ENCODE measurements at places on chromosomes 7 and 10.

DNA sequence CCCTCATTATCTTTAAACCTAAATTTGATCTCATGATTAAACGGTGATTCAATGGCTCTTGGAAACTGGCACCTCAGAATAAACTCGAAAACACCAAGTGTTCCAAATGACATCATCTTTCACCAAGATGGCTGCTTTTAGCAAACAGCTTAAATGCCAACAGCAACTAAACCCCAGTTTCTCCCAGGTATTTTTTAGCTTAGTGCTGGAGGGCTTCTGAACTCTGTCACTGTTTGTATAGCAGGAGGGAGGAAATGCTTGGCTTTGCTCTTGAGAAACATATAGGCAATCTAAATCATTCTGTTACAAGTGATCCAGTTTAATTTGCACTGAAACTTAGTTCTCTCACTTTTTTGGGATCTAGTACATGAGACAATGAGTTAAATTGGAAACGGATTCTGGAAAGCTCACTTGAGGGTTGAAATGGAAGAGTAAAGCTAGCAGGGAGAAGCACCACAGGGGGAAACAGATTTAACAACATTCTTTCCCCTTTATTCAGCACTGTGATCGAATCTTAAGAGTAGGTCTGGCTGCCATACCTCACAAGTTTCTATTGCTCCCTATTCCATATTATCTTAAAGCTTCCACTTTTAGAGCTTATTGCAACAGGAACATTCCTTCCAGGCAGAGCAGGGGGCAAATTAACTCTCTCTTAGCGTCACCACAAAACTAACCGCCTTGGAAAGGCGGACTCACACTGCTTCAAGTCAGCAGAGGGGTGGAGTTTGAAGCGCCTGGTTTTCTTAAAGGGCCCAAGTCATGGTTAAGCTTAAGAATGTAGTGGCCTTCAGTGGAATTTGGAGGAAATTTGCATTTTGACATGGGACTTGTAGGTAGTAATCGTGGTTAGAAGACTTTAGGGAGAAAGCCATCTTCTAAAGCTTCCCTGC is 1.8 kb upstream of the CCDC6 start:
- peak; percentile 44 for DNase-seq

DNA sequence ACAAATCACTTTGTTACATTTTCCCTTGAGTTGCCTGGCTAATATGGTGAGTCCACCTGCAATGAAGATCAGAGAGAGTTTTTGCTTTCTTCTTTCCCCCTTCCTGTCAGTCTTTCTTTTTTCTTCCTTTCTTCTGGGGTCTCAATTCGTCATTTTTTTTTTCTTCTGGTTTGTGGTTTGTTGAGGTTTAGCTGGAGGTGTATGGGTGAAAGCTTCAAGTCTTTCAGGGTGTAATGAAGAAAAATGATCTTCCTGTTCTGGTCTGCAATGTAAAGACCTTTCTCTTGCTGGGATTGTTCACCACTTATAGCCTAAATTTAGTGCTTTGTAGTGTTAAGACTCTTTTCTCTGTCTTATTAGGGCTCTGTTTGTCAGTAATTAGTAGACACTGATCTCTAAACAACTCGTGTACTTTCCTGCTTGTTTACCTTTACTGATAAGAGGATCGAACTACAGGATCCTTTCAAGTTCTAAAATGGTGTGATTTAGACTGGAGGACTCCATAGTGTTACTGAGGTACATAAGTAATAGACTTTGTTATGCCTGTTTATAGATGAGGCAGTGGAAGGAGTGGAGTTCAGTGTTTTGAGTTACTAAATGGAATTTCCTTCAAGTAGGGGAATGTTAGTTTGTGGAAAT is 129.1 kb downstream of the SUGCT start:
- DNase-seq, result no peak

- DNase-seq, result no peak
Observed at GRCh38 chr7:25625306-25625992, 397.2 kb upstream of the NPVF start.

- DNase-seq, result no peak
Observed at GRCh38 chr10:14774797-14775196, at the start of gene FAM107B. TSS of gene FAM107B (minus strand) at chr10:14774897. CDS start at chr10:14774663, 234 bp downstream.

DNA sequence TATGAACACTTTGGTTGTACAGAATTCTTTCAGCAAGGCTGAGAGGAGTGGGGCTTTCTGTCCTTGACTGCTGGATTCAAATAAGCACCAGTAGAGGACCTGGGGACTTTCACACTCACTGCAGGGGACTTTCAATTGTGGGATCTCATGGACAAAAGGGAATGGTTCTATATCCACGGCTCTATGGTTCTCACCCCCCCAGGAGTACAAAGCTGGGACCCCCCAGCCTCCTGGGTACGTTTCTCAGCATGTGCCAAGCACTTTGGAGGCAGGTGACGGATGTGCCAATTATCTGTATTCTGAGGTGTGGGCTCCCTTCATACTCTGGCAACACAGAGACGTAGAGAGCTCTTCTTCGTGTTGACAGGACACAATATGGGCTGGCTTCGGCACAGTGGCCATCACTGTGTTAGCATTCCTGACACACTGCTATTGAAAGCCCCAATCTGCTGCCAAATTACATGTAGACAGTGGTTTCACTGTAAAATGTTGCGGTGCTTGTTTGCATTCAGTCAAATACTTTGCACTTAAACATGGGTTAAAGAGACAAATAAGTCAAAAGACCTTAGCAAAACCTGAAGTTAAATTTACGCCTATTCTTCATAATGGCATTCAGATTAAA is 92.7 kb upstream of the SAMD8 start:
- no peak for DNase-seq

- DNase-seq, result no peak
Observed at GRCh38 chr7:2110610-2111396, 121.9 kb downstream of the MAD1L1 start.

- DNase-seq, result no peak
Observed at GRCh38 chr10:58742141-58742540, 229.5 kb downstream of the BICC1 start.

- no peak for DNase-seq
Observed at GRCh38 chr10:24425151-24425550, 216.2 kb downstream of the KIAA1217 start.

GRCh38 chr10:13788711-13789447 is 202.1 kb downstream of the PRPF18 start:
- no peak for DNase-seq

DNA sequence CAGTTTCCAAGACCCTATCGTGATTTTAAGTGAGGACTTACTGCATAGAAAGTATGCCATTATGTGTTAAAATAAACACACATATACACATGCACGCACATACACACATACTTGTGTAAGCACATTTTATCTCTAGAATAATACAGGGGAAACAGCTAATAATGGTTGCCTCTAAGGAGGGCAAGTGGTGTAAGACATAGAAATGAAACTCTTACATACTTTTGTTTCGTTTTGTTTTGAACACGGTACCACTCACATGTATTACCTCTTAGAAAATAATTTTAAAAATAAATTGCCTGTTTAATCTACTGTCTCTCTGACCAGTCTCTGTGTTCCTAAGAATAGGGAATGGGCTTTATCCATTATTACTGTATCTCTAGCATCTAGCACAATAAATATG is 49.2 kb downstream of the HERPUD2 start:
- no peak for DNase-seq

Data from CMK (cell line).